ENCODE measurements at places on chromosomes 16 and 17.

DNA sequence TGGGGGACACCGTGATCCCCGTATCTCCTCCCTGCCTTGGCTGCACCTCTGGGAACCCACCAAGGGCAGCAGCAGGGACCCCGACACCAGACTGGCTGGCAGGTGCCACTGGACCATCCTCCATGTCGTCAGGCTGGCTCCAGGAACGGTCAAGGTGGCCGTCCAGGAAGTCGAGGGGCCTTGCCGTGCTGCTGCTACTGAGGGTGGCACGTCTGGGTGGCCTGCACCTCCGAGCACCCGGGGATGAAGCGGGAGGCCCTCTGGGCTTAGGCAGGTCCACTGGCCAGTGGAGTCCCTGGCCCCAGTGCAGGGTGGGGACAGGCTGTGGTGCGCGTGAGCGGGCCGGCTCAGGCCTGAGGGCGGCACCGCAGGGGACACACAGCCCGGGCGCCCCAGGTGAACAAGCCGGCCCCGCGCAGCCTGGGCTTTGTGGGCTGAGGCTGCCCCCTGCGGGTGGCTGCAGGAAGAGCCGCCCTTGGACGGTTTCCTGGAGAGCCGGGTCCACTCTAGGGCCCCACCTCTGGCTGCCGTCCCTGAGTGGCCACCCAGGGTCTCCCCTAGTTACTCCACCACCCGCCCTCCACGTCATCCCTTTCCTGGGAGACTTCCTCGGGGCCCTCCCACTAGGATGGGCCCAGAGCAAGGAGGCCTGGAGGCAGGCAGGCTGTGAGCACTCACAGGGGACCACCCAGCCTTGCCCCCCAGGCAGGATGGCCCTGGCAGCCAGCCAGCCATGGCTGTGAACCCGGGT lies 42.8 kb upstream of the ZC3H18 start:
- peak; percentile 41 for DNase-seq

DNA sequence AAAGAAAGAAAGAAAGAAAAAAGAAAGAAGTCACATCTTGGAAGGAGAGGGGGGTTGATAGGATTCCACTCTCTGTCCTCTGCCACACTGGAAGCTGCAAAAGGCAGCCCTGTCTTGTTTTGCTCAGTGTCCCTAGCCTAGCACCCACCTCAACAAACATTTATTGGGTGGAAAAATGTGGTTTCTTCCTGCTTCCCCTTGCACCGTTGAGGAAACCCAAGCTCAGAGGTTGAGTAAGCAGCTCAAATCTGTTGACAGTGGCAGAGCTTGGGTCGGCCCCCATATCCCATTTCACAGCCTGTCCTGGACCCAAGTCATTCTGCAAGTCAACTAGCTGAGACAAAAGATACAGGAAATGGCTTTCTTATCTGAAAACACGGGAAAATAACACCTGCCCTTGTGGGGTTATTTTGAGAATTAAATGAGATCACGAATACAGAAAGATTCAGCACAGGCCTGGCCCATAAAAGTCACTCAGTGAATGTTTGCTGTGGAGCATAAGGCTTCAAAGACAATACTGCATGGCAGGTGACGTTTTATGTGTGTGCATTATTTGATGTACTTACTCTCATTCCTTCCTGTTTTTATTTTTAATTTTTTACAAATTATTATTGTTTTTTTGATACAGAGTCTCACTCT lies 63.6 kb downstream of the SCNN1B start:
- no peak for DNase-seq

- DNase-seq = no peak
These were observed 527 bp upstream of the MGAT5B start for GRCh38 chr17:76867578-76868175.

DNA sequence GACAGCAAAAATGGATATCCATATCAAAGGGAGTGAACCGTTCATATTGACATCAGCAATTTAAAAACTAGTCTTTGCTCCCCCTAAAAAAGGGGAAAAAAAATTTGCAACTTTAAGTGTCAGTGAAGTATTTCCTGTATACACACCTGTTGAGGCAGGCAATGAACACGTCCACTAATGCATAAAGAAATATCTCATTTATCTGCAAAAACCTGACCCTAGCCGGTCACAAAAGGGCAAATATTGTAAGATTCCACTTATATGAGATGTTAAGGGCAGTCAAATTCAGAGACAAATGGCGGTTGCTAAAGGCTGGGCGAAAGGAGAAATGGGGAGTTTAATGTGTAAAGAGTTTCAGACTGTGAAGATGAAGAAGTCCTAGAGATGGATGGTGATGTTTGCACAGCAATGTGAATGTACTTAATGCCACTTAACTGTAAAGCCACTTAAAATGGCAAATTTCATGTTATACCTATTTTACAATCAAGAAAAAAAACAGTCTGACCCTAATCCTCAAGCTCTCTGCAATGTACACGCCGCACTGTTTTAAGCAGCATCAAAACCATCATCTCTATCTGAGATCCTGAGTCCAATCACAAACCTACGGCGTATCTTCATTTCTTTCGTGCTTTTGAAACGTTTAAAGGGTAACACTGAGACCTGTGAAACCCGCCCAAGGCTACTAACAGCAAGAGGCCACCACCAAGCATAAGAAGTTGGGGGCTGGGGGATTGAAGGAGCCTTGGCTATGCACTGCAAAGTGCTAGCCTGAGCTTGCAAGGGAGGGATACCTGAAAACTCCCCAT lies 1.1 kb downstream of the PARN start:
- DNase-seq = peak; percentile 7

- DNase-seq = no peak
These were observed 4.4 kb upstream of the ZNF469 start for GRCh38 chr16:88378401-88378800.

GRCh38 chr17:74186498-74186897 lies 17.0 kb upstream of the RPL38 start:
- no peak for DNase-seq

GRCh38 chr17:79248843-79249493 lies 174.3 kb downstream of the ENGASE start:
- no peak for DNase-seq

DNA sequence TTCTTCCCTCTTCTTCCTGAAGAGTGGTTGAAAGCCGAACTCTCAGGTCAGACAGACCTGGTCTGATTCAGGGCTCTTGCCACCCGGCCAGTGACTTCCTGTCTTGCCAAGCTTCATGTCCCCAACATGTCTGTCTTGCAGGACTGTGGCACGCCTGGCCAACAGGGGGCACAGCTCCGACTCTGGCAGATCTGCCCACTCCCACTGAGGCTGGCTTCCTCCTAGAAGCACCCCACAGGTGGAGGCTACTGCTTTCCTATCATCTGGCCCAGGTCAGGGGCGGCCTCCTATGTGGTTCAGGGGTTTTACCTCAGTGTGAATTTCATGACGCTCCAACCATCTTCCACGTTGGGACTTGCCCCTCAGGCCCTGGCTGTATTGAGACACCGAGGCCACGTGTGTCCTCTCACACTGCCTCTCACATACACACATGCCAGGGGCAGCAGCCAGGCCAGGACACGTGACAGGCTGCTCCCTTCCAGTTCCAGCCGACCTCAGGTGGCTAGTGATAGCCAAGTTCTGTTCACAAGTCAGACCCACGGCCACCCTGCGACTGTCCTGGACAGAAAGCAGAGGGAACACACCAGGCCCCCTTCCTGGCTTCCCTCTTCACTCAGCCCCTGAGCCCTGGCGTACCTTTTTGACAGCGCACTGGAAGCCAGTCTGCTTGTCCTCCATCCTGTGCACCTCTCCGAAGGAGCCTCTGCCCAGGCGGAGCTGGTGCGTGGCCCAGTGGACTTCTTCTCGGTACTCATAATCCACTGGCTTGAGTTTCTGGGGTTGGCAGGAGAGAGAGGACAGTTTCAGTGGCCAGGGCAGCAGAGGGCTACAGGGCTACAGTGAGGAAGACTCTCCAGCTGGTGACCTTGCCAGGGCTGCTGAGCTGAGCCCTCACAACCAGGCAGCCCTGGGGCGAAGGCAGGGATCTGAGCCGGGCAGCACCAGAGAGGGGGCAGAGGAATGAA lies 22.6 kb upstream of the SPATA32 start:
- DNase-seq = no peak

DNA sequence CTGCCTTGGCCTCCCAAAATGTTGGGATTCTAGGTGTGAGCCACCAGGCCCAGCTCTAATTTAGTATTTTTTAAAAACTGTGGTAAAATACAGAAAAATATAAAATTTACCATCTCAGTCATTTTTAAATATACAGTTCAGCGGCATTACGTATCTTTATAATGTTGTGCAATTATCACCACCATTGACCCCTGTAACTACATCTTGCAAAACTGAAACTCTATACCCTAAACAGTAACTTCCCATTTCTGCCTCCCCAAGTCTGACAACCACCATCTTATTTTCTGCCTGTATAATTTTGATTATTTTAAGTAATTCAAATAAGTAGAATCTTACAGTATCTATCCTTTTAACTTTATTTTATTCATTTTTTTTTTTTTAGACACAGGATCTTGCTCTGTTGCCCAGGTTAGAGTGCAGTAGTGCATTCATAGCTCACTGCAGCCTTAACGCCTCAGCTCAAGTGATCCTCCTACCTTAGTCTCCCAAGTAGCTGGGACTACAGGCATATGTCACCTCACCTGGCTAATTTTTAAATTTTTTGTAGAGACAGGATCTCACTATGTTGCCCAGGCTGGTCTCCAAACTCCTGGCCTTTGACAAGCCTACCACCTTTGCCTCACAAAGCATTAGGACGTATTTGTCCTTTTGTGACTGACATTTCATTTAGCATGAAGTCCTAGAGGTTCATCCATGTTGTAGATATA lies 10.9 kb upstream of the GGA2 start:
- no peak for DNase-seq

- DNase-seq = no peak
These were observed 14.9 kb downstream of the GLG1 start for GRCh38 chr16:74591876-74592650.

DNA sequence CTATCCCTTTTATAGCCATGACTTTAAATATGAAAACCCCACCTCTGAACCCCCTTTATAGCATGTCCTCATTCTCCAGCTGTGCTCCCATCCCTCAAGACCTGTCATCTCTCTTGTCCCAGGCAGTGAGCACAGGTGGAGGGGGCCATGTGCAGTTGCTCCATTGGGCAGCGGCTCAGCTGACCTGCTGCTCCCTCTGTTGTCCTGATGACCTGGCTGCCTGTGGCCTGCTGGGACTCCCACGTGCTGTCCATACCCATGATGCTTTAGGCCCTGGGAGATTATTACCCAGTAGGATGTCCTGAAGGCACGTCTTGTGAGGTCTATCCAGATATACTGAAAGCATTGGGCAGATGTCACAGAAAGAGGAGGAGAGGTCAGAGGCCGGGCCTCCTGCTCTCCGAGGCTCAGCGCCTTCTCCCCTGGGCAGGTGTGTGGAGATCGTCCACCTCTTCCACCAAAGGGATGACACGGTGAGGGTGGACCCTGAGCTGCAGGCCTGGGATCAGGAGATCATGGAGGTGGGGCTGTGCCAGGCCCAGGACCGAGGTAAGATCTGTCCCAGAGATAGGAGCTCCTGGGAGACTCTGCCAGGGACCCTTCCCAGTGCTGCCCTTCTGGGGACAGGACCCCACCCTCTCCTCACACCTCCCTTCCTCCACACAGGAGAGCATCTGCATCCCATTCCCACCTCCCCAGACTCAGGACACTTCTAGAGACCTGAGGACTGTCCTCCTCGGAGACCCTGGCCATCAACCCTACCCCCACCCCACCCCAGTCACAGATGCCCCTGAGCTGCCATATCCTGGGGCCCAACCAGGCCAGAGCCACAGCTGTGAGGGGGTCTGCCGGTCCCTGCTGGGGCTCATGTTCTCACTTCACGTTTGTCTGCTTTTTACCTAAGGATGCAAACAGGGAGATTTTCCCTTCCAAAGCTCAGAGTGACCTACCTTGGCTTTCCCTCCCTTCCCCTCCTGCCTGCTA lies 58.0 kb downstream of the GOSR1 start:
- no peak for DNase-seq

DNA sequence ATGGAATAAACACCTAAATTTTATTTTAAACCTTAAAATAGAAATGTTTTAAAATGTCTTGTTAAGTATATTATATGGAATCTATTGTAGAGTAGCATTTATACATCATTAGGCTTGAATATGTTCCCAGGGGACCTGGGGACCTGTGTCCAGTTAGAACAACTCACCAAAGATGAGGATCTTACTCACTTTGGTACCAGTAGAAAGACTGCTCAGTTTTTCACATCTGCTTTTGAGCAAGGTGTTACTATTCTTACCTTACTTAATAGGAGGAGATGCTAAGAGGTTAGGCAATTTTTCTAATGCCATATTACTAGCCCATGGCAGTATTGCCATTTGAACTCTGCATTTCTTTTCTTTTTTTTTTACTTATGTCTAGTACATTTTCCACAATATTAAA lies 14.7 kb downstream of the STXBP4 start:
- no peak for DNase-seq

DNA sequence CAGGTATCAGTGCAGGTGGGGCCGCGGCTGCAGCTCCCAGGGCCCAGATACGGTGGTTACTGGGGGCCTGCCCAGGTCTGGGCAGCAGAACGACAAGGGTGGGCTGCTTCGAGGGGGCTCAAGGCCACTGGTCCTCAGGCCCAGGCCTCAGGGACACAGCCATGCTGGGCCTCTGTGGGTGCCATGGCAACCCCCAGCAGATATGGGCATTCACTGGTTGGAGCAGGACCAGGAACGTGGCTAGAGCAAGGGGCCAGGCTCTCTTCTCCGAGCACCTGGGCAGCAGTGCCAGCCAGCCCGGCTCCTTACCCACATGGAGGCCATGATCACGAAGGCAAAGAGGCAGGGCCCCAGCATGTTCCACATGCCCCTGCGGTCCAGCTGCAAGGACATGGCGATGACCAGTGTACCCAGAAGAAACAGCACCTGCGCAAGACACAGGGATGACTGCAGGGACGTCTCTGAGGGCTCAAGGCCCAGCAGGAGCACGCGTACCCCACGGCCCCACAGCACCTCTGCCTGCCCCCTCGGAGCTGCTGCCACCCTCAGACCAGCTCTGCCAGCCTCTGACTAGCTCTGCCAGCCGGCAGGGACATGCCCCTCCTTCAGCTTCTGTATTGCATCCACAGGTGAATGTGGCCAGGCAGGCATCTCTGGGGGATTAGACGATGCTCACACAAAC lies 2.1 kb upstream of the MRPL28 start:
- DNase-seq = no peak
